ENCODE measurements at places on chromosomes 1 and 21. TPM values are rescaled to one million over a fixed set of nuclear protein-coding genes. Genes with fewer than 3 reads are reported as not detected.

DNA sequence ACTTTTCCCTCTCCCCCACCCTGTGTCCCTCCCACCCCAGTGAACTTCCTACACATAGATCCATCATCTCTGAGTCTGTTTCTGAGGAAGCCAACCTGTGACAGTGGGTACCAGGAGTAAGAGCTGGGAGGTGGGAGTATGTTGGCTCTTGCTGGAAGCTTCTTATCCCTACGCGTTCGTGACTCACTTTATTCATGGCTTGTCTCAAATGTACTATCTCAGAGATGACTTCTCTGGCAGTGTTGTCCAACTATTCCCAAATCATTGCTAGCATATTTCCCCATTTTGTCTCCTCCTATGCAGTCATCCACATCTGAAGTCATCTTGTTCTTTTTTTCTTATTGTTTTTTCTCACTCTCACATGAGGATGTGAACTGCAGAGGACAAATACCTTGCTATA lies 88.0 kb downstream of the HIVEP3 start:
- no peak overlapping the region for H3K4me3 ChIP-seq
- no peaks in the 10 kb centered on the region for H3K27me3 ChIP-seq
- H3K36me3 ChIP-seq = no peaks in the 10 kb centered on the region
- no peak overlapping the region for H3K27ac ChIP-seq
- DNase-seq = no peak
- no peaks in the 10 kb centered on the region for H3K4me1 ChIP-seq

DNA sequence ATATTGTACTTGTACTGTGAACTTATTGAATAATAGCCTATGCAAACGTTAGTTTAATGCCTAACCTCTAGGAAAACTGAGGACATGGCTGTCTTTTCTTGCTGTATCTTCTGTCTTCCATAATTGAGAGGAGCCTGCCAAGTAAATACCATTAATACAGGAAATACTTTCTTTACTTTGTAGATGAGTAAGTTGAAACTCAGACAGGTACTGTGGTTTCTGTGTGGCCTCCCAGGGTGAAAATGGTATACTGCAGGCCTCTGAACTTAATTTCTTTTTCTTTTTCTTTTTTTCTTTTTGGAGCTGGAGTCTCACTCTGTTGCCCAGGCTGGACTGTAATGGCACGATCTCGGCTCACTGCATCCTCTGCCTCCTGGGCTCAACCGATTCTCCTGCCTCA lies 208.8 kb upstream of the ADGRL4 start:
- no peak overlapping the region for H3K4me3 ChIP-seq
- no peaks in the 10 kb centered on the region for H3K36me3 ChIP-seq
- H3K4me1 ChIP-seq = no peaks in the 10 kb centered on the region

- no peak for DNase-seq
- peaks cover 9% of the 10 kb centered on the region for H3K27me3 ChIP-seq
- no peak overlapping the region for H3K27ac ChIP-seq
- no peak overlapping the region for H3K4me3 ChIP-seq
- no peaks in the 10 kb centered on the region for H3K36me3 ChIP-seq
Observed at GRCh38 chr1:30110846-30111245, 612.5 kb downstream of the MATN1 start.

- peak overlapping the region; percentile 29 for H3K4me3 ChIP-seq
- H3K36me3 ChIP-seq = no peaks in the 10 kb centered on the region
- no peaks in the 10 kb centered on the region for H3K27me3 ChIP-seq
- peaks cover 73% of the 10 kb centered on the region for H3K4me1 ChIP-seq
Observed at GRCh38 chr1:160665330-160666078, 18.7 kb upstream of the SLAMF1 start.

DNA sequence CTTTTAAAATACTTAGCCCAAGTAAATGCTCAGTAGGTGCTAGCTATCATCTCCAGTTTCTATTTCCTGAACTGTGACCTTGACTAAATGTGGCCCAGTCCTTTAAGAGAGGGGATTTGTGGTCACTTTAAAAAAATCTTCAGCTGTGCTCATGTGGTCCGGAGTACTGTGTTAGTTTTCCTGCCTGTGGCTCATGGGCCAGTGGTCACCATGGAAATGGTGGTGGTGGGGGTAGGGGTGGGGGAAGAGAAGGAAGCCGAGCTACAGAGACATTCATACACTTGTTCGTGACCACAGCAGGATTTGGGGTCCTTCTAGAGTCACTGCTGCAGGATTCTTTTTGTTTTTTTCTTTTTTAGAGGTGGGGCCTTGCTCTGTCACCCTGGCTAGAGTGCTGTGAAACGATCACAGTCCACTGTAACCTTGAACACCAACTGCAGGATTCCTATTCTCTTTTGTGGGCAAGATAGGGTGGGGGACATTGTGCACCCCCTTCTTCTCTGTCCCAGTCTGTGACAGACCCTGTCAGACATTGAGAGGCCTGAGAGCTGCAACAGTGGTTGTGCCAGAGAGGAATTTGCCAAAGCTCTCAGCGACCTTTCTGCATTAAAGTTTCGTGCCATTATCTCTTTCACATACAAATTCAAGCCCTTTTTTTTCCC lies 25.8 kb downstream of the KIF26B start:
- H3K36me3 ChIP-seq = no peaks in the 10 kb centered on the region
- no peak for DNase-seq
- no peaks in the 10 kb centered on the region for H3K4me1 ChIP-seq
- no peaks in the 10 kb centered on the region for H3K27me3 ChIP-seq
- H3K4me3 ChIP-seq = no peak overlapping the region

DNA sequence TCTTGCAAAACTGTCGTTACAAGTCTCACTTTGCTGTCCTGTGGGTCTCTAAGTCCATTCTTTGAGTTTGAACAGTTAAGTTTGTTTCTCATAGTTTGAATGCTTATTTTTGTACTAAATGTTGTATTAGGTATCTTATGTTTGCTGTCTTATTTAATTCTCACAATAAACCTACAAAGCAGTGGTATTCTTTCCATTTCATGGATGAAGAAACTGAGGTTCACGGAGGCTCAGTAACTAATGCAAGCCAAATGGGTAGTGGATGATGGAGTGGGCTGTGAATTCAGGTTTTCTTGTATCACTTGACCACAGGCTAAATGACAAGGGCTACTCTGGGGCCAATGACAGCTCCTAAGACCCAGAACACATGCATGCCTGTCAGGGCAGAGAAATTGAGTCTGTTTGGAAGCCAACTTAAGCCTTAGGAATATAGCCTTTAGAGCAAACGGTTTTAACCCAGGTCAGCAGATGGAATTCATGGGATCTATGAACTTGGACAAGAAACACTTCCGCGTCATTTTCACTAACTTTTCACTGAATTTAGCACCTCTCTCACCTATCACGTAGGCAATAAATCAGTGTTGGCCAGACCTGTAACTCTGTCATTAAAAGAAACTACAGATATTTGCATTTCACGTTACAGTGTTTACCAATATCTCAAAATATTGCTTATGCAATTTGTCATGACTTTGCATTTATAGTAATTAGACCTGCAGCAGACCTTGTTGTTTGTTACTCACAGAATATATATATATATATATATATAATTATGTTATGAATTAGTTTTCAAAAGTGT lies 67.1 kb upstream of the TLR5 start:
- H3K27ac ChIP-seq = no peak overlapping the region
- DNase-seq = no peak
- H3K4me3 ChIP-seq = no peak overlapping the region
- H3K36me3 ChIP-seq = no peaks in the 10 kb centered on the region
- no peaks in the 10 kb centered on the region for H3K27me3 ChIP-seq

Gene IGSF9
- not detected for total RNA-seq

GRCh38 chr1:159168043-159168442 lies 3.4 kb upstream of the CADM3 start:
- peaks cover 5% of the 10 kb centered on the region for H3K27me3 ChIP-seq
- no peak for DNase-seq
- no peaks in the 10 kb centered on the region for H3K36me3 ChIP-seq
- H3K4me1 ChIP-seq = no peaks in the 10 kb centered on the region
- H3K4me3 ChIP-seq = no peak overlapping the region

GRCh38 chr1:117173006-117173405 lies 37.7 kb downstream of the VTCN1 start:
- no peak for DNase-seq
- no peaks in the 10 kb centered on the region for H3K36me3 ChIP-seq
- H3K27ac ChIP-seq = no peak overlapping the region
- H3K27me3 ChIP-seq = no peaks in the 10 kb centered on the region
- no peaks in the 10 kb centered on the region for H3K4me1 ChIP-seq
- no peak overlapping the region for H3K4me3 ChIP-seq

- DNase-seq = no peak
- H3K27ac ChIP-seq = no peak overlapping the region
- H3K4me1 ChIP-seq = no peaks in the 10 kb centered on the region
- no peaks in the 10 kb centered on the region for H3K36me3 ChIP-seq
Observed at GRCh38 chr1:98107256-98107655, 186.4 kb upstream of the DPYD start.

DNA sequence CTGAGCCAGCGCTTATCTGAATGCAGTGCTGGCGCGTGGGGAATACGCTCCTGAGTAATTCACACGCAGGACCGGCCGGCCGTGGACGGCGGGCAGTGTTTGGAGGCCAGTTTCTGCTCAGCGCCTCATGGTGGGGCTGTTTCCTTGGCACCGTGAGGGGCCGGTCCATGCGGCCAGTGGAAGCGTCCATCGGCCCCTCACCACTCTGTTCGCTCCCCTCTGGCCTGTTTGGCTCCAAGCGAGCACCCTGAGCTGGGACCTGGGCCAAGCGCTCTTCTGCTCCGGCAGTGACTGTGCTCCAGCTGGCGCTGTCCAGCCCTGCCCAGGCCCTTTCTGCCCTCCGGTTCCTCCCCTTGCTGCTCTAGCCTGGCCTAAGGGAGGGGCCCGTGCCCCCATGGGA lies 16.3 kb upstream of the PLCH2 start:
- H3K4me3 ChIP-seq = no peak overlapping the region
- no peak for DNase-seq
- H3K36me3 ChIP-seq = no peaks in the 10 kb centered on the region
- H3K27ac ChIP-seq = no peak overlapping the region
- H3K4me1 ChIP-seq = no peaks in the 10 kb centered on the region

GRCh38 chr1:99886179-99886578 lies 36.0 kb downstream of the AGL start:
- peaks cover 22% of the 10 kb centered on the region for H3K36me3 ChIP-seq
- no peaks in the 10 kb centered on the region for H3K27me3 ChIP-seq
- no peak for DNase-seq
- no peak overlapping the region for H3K4me3 ChIP-seq
- H3K27ac ChIP-seq = no peak overlapping the region

Gene ETV3L
- total RNA-seq = not detected

DNA sequence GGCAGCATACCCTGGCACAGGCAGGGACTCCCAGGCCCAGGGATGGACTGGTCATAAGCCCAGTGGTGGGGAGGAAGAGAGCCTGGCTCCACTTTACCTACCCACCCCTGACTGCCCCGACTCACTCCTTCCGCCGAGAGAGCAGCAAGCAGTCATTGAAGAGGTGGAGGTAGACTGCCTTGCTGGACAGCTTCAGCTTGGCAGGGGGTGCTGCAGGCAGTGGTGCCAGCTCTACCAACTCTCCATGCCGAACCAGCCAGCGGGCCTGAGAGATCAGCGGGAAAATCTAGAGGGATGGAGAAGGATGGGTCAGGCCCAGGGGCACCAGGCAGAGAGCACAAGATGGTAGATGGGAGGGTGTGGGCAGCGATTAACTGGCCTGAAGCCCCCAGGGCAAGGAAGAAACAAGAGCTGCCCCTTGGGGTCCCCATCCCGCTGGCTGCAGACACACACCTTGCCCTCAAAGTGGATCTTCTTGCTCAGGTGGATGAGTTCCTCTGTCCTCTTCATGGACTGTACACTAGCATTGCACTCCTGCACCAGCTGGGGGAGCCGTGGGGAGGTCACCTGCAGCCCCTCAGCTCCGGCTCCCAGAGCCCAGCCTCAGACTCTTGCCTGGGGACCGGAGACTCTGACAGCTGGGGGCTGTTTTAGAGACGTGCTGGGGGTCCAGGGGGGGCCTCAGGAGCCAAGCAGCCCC lies 7.7 kb downstream of the ARHGEF19 start:
- no peak for DNase-seq
- no peak overlapping the region for H3K27ac ChIP-seq
- H3K4me3 ChIP-seq = no peak overlapping the region
- H3K4me1 ChIP-seq = peaks cover 20% of the 10 kb centered on the region
- peaks cover 9% of the 10 kb centered on the region for H3K36me3 ChIP-seq

Gene RNU1-4
- total RNA-seq = 3,866 TPM

Gene MPZ
- 11.1 TPM for total RNA-seq

Gene NUDT4B
- 0.58 TPM for total RNA-seq

DNA sequence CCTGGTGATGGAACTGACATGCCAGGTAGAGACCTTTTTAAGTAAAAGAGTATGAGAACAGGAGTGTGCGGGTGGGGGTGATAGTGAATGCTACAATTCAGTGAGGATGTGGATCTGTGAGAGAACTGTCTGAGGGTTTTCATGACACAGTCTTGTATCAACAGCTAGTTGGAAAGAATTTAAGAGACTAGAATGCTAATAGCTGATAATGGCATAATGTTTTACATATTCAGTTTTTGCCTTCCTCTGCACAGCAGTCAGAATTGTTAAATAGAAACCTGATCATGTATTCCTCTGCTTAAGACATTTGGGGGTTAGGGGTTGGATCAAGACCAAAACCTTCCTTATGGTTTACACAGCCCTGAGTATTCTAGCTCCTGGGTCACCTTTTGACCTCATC lies 152.8 kb upstream of the ZRANB2 start:
- no peak overlapping the region for H3K27ac ChIP-seq
- H3K27me3 ChIP-seq = no peaks in the 10 kb centered on the region
- no peak for DNase-seq
- no peaks in the 10 kb centered on the region for H3K36me3 ChIP-seq
- H3K4me1 ChIP-seq = no peaks in the 10 kb centered on the region

Gene LYST
- 32.8 TPM for total RNA-seq

Gene KLF17
- total RNA-seq = not detected

Gene SSX2IP
- 8.3 TPM for total RNA-seq

- no peak overlapping the region for H3K4me3 ChIP-seq
- no peak for DNase-seq
- no peaks in the 10 kb centered on the region for H3K27me3 ChIP-seq
Observed at GRCh38 chr1:5981009-5981380, 11.2 kb downstream of the NPHP4 start.

DNA sequence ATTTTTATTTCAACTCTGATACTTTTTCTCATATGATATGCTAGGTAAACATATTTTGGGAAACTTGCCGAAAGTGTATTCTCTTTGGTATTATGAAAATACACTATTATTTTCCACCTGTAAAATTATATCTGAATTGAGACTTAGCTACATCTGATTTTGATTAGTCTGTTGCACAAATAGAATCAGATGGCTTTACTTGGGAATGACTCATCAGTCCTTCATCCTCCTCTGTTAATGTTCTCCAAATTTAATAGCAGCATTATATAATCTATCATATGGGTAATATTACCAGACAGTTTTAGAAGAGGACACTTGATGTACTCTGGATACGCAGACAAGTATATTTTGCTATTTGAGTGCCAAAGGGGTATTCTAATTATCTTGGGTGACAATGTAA lies 245.3 kb downstream of the CTH start:
- no peak for DNase-seq
- H3K27ac ChIP-seq = no peak overlapping the region
- no peak overlapping the region for H3K4me3 ChIP-seq
- no peaks in the 10 kb centered on the region for H3K4me1 ChIP-seq
- no peaks in the 10 kb centered on the region for H3K27me3 ChIP-seq

DNA sequence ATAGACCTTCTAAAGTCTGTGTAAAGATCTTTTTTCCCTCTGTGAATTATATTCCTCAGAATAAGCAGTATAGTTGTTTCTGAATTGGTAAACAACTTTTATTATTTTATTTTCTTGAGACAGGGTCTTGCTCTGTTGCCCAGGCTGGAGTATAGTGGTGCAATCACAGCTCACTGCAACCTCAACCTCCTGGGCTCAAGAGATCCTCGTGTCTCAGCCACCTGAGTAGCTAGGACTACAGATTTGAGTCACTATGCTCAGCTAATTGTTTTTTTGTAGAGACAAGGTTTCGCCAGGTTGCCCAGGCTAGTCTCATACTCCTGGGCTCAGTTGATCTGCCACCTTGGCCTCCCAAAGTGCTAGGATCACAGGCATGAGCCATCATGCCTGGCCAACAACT lies 26.6 kb upstream of the HMGN1 start:
- H3K27ac ChIP-seq = no peak overlapping the region
- DNase-seq = no peak
- no peaks in the 10 kb centered on the region for H3K27me3 ChIP-seq
- H3K4me3 ChIP-seq = no peak overlapping the region
